ENCODE measurements at places on chromosomes 13 and 19. TPM values are rescaled to one million over a fixed set of nuclear protein-coding genes. Genes with fewer than 3 reads are reported as not detected.

Gene SLC7A9
- total RNA-seq = not detected

Gene SOX1
- not detected for total RNA-seq

- DNase-seq = peak; percentile 94
These were observed 48.6 kb downstream of the PEPD start for GRCh38 chr19:33472691-33473652.

DNA sequence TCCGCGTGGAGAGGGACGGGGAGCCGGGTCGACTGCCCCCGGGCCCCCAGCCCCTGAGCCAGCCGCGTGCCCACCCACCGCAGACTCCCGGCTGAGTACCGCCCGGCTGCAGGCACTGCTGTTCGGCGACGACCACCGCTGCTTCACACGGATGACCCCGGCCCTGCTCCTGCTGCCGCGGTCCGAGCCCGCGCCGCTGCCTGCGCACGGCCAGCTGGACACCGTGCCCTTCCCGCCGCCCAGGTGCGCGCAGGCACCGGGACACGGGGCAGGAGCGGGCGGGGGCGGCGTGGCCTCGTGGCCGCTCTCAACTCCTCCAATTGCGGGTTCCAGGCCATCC lies 1.6 kb downstream of the AMH start:
- no peak for DNase-seq

- peak; percentile 98 for DNase-seq
These were observed 42.8 kb downstream of the GAS6 start for GRCh38 chr13:113820813-113821651.

DNA sequence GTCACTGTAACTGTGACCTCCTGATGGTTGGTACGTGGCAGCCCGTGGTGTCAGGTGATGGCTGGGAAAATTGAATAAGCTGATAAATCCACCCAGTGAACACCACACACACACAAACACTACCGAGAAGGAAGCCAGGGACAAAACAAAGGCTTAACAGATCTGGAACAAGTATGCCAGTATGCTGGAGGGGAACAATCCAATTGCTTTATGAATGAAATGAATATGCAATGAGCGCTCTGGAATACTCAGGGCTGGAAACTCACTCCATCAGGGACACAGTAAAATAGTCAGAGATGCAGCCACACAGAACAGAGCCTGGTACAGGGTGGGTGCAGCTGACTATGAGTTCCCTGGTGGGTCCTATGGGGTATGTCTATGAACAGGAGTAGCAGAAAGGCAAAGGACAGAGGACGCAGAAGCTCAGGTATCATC lies 16.7 kb downstream of the TMTC4 start:
- DNase-seq = no peak

Data from HT1080 (cell line).